ENCODE measurements at places on chromosomes 7 and 10.

- no peak for DNase-seq
Measured at GRCh38 chr7:85452674-85453073, 265.8 kb upstream of the SEMA3D start.

DNA sequence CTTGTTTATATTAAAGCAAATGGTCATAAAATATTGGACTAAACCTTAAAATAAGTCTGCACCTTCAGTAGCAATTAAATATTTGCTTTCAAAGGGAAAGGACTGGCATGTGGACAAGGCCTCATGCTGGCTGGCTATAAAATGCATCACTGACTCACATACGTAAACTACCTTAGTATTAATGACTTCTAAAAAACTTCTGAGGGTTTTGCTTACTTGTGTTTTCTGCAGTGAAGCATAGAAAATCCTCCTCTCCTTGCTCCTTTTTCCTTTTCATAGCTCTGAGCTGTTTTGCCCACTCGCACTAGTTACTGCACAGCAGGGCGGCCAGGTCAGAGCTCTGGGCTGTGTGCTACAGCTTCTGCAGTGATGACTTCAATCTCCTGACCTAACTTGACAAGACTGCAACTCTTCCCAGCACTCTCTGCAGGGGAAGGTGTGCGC, 82.3 kb downstream of the CUL2 start:
- no peak for DNase-seq

- no peak for DNase-seq
Measured at GRCh38 chr10:110313674-110314073, 9.0 kb upstream of the SMNDC1 start.

- no peak for DNase-seq
Measured at GRCh38 chr7:43204081-43204480, 91.6 kb downstream of the HECW1 start.

DNA sequence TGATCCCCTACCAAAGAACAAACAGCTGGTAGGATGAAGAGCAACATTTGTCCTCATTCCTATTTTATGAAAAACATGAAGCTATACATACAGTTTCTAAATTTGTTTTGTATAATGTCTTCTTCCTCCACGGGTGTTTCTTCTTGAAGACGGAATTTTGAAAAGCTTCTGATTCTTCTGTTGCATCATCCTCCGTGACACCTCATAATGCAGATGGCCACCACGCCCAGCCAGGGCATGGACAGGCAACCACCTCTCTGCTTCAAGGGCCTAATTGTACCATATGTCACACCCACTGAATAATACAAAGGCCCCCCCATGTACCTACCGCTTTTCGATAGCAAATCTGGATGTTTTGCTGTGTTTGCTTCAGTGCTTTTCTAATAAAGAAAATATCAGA, at the start of gene SUN3:
TSS of gene SUN3 (minus strand) at position 170 of the 400 bp plus-strand sequence. CDS start at position 1, 169 bp downstream.
- no peak for DNase-seq

GRCh38 chr7:105267244-105267643, 121.5 kb downstream of the SRPK2 start:
- DNase-seq: no peak

GRCh38 chr10:111187096-111187495, 110.3 kb downstream of the ADRA2A start:
- DNase-seq: no peak

DNA sequence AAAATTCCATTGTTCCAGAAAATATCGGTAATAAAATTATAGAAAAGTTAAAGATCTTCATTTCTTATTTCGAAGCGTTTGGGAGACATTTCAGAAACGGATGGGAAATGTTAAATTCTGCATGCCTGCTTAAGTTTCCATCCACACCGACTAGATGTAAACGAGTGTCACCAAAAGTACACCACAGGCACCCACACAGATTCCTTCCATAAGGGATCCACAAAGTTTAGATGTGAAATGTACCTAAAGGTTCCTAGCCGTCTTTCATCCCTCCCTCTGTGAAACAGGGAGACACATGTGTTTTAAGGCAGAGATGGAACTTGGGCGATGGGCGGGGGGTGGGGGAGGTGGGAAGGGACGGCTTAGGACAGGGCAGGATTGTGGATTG, 621 bp upstream of the CAV1 start:
- DNase-seq: no peak

DNA sequence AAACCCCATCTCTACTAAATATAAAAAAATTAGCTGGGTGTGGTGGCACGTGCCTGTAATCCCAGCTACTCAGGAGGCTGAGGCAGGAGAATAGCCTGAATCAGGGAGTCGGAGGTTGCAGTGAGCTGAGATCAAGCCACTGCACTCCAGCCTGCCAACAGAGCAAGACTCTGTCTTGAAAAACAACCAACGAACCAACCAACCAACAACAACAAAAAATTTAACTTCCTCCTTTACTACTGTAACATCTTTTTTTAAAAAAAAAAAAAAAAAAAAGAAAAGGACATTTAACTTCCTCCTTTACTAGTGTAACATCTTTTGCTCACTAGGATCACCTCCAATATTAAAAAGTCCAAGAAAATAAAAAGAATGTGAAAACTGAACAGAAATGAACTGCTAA, 92.3 kb upstream of the TMEM168 start:
- no peak for DNase-seq

- DNase-seq: no peak
Measured at GRCh38 chr7:156238366-156239133, 402.0 kb upstream of the RNF32 start.

- DNase-seq: no peak
Measured at GRCh38 chr7:87715545-87715944, 87.3 kb downstream of the RUNDC3B start.

GRCh38 chr7:778968-779451, 51.9 kb upstream of the PRKAR1B start:
- DNase-seq: no peak

DNA sequence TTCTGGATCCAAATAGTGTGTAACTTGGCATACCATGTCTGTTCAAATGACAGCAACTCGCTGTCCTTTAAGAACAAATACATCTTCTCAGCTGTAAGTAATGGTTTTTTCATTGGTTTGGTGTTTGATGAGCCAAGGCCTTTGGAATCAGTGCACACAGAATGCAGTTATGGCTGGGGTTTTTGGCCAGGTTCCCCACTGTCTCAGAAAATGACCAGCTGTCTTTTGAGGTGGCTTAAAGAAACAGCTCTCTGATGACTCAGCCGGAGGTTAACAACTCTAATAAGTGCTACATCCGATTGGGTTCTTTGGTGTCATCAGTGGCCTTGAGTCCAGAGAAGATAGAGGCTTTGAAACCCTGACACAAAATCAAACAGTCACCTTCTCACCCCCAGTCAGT, 688.4 kb downstream of the REEP3 start:
- DNase-seq: no peak

GRCh38 chr10:115118346-115118745, 25.2 kb downstream of the ATRNL1 start:
- no peak for DNase-seq

GRCh38 chr7:99457650-99458493, 8.1 kb downstream of the ATP5MF start:
- DNase-seq: no peak

All from omental fat pad (tissue), 4 donors.